NCI-H1092 (cell line): ENCODE measurements at places on chromosomes 12 and 14.

DNA sequence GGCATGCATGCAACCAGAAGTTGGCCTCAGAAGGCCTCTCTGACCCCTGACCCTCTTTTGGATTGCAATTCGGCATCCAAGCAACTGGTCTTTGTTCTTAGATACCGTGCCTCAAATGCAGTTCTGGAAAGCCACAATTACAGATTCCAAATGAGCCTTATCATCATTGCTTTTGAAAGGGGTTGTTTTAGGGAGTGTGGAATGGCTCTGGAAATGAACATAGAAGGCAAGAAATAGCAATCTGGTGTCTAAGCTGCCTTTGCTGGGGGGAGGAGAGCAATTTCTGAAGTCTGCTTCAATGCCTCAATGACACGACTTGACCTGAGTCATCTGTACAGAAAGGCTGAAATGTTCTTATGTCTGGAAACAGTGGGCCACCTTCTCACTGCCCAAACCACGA, 250.1 kb downstream of the NUAK1 start:
- DNase-seq = no peak

DNA sequence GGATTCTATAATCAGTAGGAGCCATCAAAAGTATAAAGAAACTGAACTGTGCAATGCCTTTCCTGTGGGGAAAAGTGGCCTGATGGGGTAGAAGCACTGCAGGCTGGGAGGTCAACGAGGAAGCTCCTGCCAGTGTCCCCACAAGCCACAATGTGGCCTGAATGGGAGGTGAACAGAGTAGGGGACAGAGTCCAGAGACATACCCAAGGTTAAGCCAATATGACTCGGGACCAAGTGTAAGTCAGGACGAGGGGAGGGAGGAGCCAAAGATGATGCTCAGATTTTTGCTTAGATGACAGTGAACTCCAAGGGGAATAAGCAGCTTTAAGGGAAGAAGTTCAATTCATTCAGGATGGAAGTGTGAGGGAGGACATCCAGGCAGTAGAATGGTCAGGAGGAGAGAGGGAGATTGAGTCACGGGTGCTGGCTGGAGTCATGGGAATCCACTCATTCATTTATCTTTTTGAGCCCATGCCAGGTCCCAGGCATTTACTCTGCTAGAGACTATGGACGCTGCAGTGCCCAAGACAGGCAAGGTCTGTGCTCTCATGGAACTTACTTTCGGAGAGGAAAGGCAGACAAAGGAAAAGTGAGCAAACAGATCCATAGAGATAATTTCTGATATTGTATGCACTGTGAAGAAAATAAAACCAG, 29.1 kb downstream of the DPF3 start:
- no peak for DNase-seq

DNA sequence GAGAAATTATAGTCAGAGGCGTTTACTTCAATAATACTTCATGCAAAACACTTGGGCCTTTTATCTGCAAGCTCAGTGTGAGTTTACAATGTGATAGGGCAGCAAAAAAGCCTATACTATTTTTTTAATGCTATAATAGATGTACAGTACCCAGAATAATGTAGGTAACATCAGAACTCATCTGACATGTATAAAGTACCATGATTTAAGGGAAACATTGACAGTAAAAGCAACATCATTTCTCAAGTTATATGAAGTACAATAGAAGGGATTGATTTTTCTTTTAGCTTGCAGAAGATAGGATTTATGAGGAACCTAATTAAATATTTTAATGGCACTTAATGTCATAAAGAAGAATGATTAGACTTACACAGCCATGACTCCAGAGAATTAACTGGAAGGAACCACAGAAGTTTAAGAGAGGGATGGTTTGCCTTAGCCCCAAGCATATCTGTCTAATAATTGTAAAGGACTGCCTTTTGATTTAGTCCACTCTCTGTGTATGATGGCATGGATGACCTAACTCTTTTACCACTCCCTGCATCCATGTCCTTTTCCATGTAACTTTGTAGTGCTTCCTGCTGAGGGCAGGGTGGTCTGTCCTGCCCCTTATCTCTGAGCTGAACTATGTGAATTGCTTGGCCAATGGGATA, 55.9 kb upstream of the MIS18BP1 start:
- no peak for DNase-seq

- peak; percentile 26 for DNase-seq
Measured at GRCh38 chr12:119713551-119714031, 45.7 kb downstream of the PRKAB1 start.
